ENCODE measurements at places on chromosomes 13 and 19. TPM values are rescaled to one million over a fixed set of nuclear protein-coding genes. Genes with fewer than 3 reads are reported as not detected.

DNA sequence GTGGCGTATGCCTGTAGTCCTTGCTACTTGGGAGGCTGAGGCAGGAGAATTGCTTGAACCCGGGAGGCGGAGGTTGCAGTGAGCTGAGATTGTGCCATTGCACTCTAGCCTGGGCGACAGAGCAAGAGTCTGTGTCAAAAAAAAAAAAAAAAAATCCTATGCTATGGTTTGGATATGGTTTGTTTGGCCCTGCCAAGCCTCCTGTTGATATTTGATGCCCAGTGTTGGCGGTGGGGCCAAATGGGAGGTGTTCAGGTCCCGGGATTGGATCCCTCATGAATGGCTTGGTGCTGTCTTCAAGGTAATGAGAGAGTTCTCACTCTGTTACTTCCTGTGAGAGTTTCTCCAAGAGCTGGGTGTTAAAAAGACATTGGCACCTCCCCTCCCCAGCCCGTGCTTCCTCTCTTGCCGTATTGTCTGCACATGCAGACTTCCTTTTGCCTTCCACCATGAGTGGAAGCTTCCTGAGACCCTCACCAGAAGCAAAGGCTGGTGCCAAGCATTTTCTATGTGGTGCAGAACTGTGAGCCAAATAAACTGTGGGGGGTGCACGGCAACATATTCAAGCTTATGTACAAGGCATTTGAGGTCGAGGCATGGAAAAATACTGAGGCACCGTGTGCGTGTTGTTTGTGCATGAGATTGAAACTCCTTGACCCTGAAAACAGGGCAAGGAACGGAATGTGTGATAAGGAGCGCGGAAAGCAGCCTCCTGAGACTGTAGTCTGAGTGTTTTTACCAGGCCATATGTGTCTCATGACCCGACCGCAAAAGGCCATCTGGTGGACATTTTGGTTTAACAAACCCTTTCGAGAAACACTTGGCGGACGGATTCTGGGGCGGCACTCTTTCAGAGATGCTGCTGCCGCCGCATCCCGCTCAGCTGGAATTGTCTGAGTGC lies 7.3 kb downstream of the SIGLEC9 start:
- DNase-seq, result no peak

DNA sequence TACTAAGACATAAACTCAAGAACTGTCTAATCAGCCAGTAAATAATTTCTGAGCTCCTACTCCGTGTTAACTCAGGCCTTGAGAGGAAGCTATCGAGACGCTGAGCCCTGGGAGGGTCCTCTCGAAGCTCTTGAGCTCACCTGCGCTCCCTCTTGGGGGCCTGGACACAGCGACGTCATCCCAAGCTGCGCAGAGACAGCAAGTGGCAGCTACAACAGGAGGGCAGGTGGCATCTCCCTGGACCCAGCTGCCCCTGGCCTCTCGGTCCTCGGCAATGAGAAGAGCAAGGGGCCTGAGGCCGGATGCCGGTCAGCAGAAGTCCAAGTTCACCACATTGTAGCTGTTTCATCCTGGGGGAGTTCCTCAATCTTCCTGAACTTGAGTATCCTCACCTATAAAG lies 30.5 kb upstream of the TUBGCP3 start:
- DNase-seq, result no peak

- no peak for DNase-seq
Observed at GRCh38 chr19:53880711-53881481, 1.1 kb upstream of the PRKCG start.

GRCh38 chr19:48123907-48124651 lies 13.5 kb upstream of the PLA2G4C start:
- no peak for DNase-seq

The HIPK4 gene
- polyA plus RNA-seq, result 0.04 TPM

The B3GNT8 gene
- 2.9 TPM for polyA plus RNA-seq

The SERPINE3 gene
- polyA plus RNA-seq, result 0.20 TPM
